NCI-H1417 (cell line): ENCODE measurements at places on chromosomes 5 and 9.

GRCh38 chr9:92764381-92764987 is at the start of gene BICD2:
Gene BICD2 (minus strand): TSS chr9:92764833. CDS start chr9:92764744, 89 bp downstream.
- DNase-seq = no peak

DNA sequence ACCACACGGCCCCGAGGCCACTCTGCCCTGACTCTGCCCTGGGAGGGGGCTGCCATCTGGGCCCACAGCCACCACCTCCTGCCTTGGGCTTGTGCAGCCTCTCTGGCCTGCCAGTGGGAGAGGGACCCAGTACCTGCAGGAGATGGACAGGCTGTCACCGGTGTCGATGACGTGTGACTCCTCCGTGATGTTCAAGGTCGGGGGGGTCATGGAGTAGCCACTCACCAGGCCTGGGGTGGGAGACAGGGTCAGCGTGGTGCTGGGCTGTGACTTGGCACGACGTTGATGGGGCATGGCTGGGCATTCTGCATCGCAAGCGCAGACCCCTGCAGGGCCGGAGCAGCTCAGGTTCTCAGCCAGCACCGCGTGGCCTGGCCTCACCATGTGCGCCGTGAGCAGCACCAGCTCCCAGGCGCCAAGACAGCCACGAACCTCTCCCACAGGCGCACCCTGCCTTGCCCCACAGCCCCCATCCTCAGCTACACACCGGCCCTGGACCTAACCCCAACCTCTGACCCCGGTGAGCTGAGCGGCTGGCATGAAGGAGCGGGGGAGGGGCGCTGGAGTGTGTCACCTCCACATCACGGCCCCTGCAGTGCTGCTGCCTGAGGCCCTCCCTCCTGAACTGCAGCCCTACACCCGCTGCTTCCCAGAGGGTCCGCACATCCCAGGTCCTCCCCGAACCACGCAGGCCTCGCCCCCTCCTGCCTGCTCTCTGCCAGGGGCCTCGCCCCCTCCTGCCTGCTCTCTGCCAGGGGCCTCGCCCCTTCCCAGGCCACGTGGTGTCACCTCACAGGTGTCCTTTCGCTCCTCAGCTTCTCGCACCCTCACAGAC is 17.6 kb downstream of the FLT4 start:
- no peak for DNase-seq

GRCh38 chr5:80408484-80409366 is 861 bp downstream of the ZFYVE16 start:
- DNase-seq = no peak

DNA sequence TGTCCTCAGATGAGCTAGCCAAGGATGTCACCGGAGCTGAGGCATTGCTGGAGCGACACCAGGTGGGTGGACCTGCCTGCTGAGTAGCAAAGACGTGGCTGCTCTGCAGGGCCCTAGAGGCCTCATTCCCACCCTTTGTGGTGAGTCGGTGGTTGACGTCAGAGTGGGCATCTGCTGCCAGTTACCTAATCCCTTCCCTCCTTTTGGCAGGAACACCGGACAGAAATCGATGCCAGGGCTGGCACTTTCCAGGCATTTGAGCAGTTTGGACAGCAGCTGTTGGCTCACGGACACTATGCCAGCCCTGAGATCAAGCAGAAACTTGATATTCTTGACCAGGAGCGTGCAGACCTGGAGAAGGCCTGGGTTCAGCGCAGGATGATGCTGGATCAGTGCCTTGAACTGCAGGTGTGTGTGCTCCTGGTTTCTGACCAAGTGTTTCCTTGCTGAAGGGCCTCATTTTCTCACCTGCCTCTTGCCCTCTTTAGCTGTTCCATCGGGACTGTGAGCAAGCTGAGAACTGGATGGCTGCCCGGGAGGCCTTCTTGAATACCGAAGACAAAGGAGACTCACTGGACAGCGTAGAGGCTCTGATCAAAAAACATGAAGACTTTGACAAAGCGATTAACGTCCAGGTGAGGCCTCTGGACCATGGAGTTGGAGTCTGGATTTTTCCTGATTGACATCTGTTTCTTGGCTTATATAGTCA is 48.9 kb downstream of the DYNC2I2 start:
- DNase-seq = no peak

- DNase-seq = no peak
These were observed 115.1 kb upstream of the MVB12B start for GRCh38 chr9:126211441-126212074.

- DNase-seq = no peak
These were observed 55.4 kb downstream of the PTPN3 start for GRCh38 chr9:109442716-109443115.

GRCh38 chr9:95171001-95171400 is 146.5 kb downstream of the FANCC start:
- no peak for DNase-seq

GRCh38 chr5:168328814-168329213 is 37.4 kb downstream of the WWC1 start:
- DNase-seq = peak; percentile 5

DNA sequence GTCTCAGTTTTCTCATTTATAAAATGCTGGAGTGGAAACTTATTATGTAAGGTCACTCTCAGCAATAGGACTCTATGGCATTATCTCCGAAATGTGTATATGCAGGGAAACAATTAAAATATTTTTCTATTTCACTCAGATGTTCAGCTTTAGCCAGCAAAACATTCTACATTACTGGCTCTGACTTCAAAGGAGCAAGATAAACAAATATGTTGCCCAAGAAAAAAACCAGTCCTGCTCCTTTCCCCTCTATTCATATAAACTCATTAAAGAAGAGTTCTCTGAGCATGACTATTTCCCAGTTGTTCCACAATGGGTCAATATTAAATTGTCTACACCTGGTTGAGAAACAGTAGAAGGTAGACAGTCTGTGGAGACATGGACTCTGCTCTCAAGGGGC is 155.0 kb downstream of the NPR3 start:
- DNase-seq = no peak

GRCh38 chr9:272251-273213 is 57.9 kb downstream of the DOCK8 start:
- no peak for DNase-seq

- no peak for DNase-seq
These were observed 64.2 kb upstream of the CPEB4 start for GRCh38 chr5:173823721-173824567.

- no peak for DNase-seq
These were observed 168.3 kb upstream of the OTULINL start for GRCh38 chr5:14413331-14413750.

GRCh38 chr9:90778746-90779145 is 22.9 kb upstream of the SYK start:
- DNase-seq = no peak

GRCh38 chr5:7518947-7519560 is 123.1 kb downstream of the ADCY2 start:
- peak; percentile 47 for DNase-seq

DNA sequence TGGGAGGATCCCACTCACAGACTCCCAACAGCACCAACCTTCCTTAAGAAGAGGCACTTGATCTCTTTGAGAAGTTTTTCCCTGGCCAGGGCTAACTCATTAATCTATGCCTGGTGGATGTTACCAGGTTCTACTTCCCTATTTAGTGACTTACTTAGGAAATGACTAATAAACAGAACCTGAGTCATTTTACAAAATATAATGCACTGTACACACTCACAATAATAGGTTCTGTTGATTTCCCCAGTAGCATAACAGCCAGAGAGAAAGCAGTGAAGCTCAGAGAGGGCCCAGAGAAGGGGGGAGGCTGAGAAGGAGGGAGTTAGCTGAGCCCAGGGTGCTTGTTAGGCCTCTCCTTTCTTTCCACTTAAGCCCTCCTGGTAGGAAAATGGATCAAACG is 27.1 kb downstream of the FRMD3 start:
- DNase-seq = peak; percentile 57

DNA sequence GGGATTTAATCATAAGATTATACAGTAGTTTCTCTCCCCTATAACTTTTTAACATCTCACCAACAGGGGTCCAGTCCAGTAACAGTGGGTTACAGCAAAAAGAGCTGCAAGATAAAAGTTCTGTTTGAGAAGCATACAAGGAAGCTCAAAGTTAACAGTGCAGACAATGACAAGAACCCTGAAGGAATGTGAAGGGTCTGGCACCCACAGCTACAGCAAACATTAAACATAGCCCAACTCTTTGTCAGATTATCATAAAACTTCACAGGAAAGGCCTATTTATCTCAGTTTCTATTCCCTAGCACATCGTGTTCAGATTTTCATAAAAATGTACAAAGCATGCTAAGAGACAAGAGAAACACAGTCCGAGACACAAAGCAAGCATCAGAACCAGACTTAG is 309.4 kb downstream of the DIRAS2 start:
- no peak for DNase-seq

- peak; percentile 77 for DNase-seq
These were observed 54.6 kb upstream of the RXRA start for GRCh38 chr9:134271338-134272301.

DNA sequence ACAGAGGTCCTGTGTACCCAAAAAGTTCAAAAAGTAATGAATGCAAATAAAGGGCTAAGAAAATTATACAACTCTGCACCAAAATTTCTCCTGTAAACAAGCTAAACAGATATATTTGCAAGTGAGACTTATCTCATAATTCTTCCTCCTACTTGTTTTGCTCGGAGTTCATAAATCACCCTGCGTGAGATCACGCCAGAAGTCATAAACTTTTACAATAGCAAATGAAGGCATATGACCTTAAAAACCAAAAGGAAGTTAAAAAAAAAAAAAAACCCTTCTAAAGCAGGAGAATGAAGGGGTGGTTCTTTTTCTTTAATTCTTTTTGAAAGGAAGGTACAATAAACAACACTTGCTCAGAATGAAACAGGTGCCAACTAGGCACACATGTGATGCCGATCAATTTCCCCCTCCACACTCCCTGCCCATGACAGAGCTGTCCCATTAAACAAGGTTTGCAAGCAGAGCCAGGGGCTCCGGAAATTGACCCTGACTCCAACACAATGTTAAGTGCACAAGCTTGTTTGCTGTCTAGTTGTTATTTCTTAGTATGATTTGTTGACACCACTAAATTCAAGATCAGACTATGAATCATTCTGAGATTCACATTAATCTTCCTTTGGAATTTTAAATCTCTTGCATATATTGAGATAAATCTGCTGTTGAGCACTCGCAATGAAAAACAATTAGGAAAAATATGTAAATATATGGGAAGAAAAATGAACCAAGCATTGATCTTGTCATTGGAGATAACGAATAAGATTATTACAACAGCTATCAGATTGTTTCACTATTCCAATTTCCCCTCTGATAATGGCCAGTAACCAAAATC is 46.3 kb downstream of the DROSHA start:
- DNase-seq = no peak

- DNase-seq = no peak
These were observed 37.9 kb downstream of the STOM start for GRCh38 chr9:121331992-121332685.

GRCh38 chr5:6601271-6601670 is 31.6 kb downstream of the NSUN2 start:
- DNase-seq = no peak

- no peak for DNase-seq
These were observed 81.8 kb downstream of the SHC3 start for GRCh38 chr9:89096807-89097206.

- DNase-seq = peak; percentile 71
These were observed 16.8 kb upstream of the DAB2IP start for GRCh38 chr9:121634329-121635261.
